MM.1S (cell line): ENCODE measurements at places on chromosomes 13 and 19.

DNA sequence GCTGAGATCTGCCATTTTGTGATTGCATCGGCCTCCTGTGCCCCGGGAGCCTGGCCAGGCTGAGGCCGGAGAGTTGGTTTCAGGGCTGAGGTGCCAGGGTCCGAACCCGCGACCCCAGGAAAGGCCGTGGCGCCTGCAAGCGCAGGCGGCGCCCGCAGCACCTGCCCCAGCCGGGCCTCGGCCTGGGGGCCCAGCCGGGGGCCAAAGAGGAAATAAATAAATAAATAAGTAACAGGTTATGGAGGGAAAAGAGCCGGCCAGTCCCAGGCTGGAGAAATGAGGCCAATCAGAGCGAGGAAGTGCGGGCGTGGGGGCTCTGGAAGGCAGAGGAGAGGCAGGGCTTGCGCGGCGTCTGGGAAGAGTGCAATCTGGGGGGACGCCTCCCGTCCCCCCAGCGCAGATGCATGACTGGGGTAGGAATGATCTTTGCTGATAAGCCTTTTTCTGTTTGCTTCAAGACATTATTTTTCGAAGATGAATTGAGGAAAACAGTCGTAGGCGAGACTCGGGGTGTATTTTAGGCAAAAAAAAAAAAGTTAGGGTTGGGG, 145.6 kb upstream of the ZNF536 start:
- DNase-seq = no peak

- DNase-seq = no peak
Measured at GRCh38 chr13:79191501-79191900, 214.6 kb downstream of the RBM26 start.

- no peak for DNase-seq
Measured at GRCh38 chr19:4977299-4978174, 8.6 kb downstream of the KDM4B start.

GRCh38 chr19:5809053-5809452, 4.2 kb downstream of the NRTN start:
- no peak for DNase-seq

- DNase-seq = no peak
Measured at GRCh38 chr13:42065414-42065813, 17.0 kb downstream of the DGKH start.
